Posterior vena cava (tissue), 2 donors: ENCODE measurements at places on chromosomes 13 and 19.

DNA sequence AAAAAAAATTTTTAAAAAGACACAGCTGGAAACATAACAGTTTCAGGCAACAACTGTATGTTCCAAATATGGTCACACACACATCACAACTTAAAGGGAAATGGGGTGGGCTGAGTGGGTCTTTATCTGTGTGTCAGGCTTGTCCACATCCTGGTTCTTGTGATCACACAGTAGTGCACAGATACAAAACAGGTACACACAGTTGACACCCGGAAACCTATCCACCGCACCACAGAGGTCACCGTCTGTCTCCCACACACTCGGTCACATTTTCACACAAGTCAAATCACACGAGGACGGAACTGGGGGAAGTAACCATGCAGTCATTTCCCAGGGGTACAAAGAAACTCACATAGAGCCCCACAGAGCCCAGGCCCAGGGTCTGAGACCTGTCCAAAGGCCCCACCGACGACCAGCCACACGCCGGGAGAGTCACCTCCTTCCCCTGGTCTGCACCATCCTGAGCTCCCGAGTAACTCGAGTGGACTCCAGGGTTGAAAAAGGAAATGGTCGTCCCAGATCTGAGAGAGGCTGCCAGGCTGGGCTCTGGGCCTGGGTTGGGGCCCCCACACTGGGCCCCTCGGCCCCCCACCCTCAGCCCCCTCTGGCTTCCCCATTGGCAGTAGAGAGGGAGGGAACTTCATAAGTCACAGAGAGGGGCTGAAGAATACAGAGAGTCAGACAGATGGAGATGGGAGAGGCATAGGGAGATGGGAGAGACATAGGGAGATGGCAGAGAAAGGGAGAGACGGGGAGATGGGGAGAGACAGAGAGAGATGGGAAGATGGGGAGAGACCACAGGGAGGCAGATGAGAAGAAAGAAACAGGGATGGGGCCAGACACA lies 1.3 kb upstream of the PPAN start:
- DNase-seq, result no peak

DNA sequence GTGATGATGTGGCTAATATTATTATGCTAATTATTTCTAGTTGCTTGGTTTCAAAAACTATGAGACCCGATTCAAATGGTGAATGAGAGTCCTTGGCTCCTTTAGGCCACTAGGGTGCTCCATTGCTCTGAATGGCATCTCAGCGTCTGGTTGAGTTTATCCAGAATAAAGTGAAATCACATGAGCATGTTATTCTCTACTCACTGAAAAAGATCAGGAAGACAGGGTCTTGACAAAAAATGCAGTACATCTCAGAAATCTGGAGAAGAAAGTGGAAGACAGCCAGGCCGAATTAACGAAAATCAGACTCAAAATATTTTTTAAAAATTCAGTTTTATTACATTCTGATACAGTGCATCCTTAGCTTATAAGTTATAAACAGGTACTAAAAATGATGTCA lies 516.2 kb downstream of the MYO16 start:
- no peak for DNase-seq

GRCh38 chr19:41646589-41647204 lies 19.8 kb upstream of the CEACAM4 start:
- DNase-seq, result no peak

DNA sequence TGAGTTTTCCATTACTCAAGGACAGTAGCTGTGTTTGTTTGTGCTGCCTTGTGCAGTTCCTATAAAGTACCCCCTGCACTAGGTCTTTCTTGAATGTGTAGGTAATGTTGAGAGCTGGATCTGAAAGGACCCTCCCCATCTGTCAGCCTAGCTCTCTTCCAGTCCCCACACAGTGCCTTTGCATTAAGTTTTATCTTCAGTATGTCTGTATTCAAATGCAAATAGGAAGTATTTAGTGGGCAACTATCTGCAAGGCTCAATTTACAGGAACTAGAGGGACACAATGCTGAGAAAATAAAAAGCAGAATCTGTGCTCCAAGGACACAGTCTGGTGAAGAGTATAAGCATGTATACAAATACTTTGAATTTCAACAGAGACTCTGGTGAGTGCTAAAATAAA lies 558.5 kb downstream of the RFC3 start:
- no peak for DNase-seq

GRCh38 chr19:34191355-34191962 lies 19.2 kb downstream of the LSM14A start:
- DNase-seq, result no peak

DNA sequence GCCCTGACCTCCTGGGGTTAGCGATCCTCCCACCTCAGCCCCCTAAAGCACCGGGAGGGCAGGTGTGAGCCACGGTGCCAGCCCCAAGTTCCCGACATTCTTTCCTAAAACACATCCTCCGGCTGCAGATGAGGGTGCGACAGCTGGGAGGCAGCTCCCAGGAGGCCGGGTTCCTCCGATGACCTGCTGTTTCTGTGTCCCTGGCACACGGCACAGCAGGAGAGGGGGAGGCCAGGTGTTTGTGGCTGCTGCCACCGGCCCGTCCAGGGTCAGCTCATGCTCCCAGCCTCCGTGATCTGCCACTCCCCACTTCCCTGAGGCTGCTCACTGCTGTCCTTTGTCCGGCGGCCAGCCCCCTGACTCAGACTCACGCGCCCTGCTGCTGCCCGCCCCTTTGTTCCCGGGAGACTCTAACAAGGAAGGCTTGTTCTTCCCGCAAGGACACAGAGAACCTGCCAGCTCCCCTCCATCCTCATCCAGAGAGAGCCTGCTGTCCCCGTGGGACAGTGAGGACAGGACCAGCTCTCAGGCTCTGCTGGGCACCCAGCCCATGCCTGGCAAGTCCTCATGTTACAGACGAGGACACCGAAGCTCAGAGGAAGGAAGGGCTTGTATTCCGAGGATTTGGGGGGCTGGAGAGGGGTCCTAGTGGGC lies 10.6 kb upstream of the MADCAM1 start:
- DNase-seq, result peak; percentile 89

DNA sequence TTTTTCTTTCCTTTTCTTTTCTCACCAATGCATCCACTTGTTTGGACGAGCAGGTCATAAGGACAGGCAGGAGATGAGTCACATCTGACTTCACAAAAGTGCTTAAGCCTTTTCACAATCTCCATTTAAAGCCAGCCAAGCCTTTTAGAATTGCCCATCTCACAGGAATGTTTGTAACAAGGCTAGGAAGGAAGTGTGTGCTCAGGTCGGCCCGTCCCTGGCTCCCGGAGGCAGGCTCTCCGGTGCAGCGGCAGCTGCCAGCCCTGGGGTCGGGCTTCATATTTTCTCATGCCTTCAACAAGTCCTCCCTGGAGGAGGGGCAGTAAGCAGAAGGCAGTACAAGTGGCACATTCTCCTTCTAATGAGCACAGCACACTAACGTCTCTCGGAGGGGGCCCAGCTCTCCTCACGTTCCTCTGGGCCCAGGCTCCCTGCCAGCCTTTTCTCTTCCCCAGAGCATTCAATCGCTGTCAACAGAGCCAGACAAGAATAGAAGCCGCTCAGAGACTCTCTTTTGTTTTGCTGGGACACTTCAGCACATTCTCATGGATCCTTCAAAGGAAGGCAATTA lies 180.5 kb downstream of the COL4A1 start:
- DNase-seq, result peak; percentile 89

GRCh38 chr19:34246340-34246739 lies 8.0 kb upstream of the GARRE1 start:
- DNase-seq, result no peak

- no peak for DNase-seq
These were observed 148.7 kb downstream of the NALCN start for GRCh38 chr13:101267656-101268055.

- DNase-seq, result no peak
These were observed 1745.4 kb downstream of the SLITRK1 start for GRCh38 chr13:82136880-82137279.

GRCh38 chr13:71291842-71292146 lies 575.2 kb downstream of the DACH1 start:
- DNase-seq, result no peak

GRCh38 chr19:47742634-47743033 lies 2.7 kb upstream of the NOP53 start:
- no peak for DNase-seq

- no peak for DNase-seq
These were observed 20.7 kb downstream of the NDFIP2 start for GRCh38 chr13:79501538-79502232.

DNA sequence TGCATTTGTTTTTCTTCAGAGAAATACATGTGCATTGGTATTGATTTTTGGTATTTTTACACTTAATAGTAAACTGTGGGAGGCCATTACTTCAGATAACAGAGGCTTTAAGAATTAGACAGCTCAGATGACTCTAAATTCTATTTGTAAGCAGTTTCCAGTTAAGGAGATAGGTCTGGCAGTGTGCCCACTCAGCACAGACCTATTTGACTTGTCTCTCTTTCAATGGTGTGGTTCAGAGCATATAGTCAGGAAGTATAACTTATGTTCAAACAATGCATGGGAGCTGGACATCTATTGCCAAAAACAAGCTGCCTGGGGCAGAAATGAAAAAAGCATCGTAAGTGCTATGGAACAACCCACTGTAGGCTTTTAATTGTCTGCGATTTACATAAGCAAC lies 370.7 kb downstream of the HS6ST3 start:
- DNase-seq, result no peak
